Endothelial cell (in vitro differentiated cells): ENCODE measurements at places on chromosomes 6 and 20. TPM values are rescaled to one million over a fixed set of nuclear protein-coding genes. Genes with fewer than 3 reads are reported as not detected.

DNA sequence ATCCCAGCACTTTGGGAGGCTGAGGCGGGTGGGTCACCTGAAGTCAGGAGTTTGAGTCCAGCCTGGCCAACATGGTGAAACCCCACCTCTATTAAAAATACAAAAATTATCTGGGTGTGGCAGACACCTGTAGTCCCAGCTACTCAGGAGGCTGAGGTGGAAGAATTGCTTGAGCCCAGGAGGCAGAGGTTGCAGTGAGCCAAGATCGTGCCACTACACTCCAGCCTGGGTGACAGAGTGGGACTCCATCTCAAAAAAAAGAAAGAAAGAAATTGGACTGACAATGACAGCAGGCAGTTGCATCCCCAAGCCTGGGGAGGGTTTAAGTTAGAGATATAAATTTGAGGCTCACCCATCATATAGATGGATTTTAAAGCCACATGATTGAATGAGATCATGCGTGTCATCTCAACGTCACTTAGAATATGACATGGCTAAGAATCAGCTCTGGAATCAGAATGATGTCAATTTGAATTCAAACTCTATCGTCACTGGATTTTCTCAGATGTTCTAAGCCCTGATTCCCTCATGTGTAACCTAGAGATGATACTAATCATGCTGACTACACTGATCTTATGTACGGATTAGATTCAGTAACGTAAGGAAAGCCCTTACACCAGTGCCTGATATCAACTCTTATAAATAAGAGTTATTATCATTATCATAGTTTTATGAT lies 534.0 kb upstream of the JARID2 start:
- no peak for DNase-seq

GRCh38 chr6:41373919-41374617 lies 38.7 kb downstream of the NCR2 start:
- DNase-seq, result peak; percentile 21

GRCh38 chr20:18916886-18917750 lies 103.5 kb downstream of the SCP2D1 start:
- DNase-seq, result no peak

The CCN2 gene
- 12.0 TPM for total RNA-seq

DNA sequence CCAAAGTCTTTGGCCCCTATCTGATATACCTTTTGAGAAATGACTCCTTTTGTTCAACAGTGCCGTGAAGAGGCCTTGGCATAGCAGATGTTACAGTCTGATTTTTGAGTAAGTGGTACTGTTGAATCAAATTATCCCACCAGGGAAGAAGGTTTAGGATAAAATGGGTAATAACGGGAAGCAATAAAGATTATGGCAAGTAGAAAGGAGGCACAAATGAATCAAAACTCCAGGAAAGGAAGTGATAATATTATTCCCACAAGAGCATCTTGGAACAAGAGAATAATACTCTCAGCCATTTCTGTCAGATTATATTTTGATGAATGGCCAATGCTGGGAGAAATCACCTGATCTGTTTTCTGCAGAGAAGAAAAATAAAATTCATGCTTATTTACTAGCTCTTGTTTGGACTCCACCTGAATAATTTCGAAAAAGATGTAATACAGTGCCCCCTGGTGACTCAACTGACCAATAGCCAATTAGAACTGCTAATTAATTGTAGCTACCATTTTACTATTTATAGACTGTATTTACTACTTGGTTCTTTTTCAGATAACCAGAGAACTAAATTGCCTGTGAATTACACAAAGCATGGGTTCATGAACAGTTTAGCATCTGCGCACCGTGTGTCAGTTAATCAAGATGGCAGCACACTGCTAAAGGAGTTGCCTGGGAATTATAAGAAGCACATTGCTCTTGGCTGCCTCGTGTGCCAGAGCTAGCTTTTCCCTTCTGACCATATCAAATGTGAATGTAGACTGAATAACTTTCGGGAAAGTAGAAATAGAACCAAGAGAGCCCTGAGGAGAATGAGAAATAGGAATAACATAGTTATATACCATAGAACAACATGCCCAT lies 78.5 kb upstream of the TRDN start:
- peak; percentile 43 for DNase-seq

- DNase-seq, result no peak
Measured at GRCh38 chr20:63404129-63405085, 43.3 kb upstream of the CHRNA4 start.

- DNase-seq, result peak; percentile 25
Measured at GRCh38 chr6:3139090-3139903, 18.0 kb downstream of the TUBB2A start.

DNA sequence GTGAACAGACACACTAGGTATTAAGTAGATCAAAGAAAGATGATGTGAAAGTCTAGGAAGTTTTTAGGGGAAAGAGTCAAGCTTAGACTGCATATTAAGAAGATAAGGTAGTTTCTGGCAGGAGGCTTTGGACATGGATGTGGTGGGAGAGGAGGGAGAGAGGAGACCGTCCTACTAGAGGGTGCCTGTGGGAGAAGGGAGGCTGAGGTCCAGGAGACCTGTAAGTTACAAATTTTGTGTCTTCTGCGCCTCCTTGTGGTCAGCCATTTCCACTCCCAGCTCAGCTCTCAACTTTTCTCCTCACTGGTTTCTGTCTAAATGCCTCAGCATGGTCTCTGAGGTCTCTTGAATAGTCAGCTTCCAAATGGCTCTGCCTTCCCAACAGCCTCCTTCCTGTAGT lies 193.5 kb downstream of the UNC5CL start:
- peak; percentile 67 for DNase-seq

The SPACA1 gene
- not detected for total RNA-seq

GRCh38 chr6:75353644-75354043 lies 69.1 kb upstream of the TMEM30A start:
- DNase-seq, result no peak

The DEFB125 gene
- total RNA-seq, result not detected

DNA sequence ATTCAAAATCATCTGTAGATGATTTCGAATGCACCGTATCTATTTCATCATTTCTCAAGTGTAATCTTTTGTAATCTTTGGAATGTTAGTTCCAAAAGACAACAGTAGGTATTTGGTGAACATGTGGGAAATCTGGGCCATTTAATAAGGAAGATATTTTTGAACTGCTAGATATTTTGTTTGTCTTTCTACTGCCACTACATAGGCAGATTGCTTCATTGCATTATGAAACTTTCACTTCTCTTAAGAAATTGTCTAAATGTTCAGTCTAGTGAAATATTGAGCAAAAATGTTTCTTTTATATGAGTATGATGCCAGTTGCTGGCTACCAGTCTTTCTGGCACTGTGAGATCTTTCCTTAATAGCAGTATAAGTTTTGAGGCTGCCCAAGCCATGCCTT lies 527.8 kb upstream of the RNF217 start:
- no peak for DNase-seq

DNA sequence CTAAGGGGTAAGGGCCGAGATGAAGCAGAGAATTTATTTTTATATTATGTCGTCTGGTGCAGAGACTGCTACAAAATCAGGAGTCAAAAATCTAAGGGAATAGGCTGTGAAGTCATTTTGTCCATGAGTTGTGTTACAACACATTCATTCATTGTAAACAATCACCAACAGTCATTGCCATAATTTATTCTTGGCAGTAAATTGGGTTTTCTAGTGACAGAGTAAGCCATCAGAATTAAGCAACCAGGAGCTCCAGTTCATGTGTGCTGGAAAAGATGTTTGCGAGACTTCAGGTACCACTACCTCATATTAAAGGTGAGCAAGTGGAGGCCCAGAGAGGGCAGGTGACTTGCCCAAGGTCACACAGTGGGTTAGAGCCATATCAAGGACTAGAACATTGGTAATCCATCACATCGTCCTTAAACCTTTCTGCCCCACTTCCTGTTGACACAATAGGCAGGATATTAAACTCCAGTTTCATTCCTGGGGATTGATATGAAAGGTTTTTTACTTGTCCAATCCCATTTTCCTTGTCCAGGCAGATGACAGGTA lies 46.0 kb downstream of the E2F3 start:
- no peak for DNase-seq

The RPP40 gene
- 9.6 TPM for total RNA-seq

The CENPW gene
- total RNA-seq, result 34.0 TPM

- DNase-seq, result no peak
Measured at GRCh38 chr20:44025756-44026155, 111.1 kb downstream of the TOX2 start.

The SNX21 gene
- total RNA-seq, result 11.9 TPM

DNA sequence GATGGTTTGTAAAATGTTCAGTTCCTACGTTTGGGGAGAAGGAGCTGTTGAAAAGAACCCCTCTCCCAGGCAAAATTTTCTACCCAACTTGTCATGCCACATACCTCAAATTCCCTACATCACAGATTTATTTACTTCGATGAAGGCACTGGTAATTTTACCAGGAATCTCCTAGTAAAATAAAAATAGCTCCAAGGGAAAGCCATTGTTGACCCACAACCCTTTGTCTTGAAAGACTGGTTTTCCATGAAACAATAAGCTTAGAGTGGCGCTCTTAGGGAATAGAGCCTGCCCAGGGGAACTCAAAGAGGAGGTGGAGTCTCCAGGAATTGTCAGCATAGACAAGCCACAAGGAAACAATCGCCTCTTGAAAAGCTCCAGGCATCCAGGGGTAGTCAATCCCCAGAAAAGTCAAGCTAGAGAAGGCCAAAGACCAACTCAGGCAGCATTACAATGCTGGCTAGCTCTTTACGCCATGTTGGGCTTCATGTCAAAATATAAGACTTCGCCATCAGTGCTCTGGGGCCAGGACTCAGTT lies 99.2 kb upstream of the RREB1 start:
- DNase-seq, result no peak

- no peak for DNase-seq
Measured at GRCh38 chr6:167956983-167957492, 40.4 kb upstream of the KIF25 start.

GRCh38 chr6:150881911-150882481 lies 16.5 kb downstream of the MTHFD1L start:
- peak; percentile 40 for DNase-seq

DNA sequence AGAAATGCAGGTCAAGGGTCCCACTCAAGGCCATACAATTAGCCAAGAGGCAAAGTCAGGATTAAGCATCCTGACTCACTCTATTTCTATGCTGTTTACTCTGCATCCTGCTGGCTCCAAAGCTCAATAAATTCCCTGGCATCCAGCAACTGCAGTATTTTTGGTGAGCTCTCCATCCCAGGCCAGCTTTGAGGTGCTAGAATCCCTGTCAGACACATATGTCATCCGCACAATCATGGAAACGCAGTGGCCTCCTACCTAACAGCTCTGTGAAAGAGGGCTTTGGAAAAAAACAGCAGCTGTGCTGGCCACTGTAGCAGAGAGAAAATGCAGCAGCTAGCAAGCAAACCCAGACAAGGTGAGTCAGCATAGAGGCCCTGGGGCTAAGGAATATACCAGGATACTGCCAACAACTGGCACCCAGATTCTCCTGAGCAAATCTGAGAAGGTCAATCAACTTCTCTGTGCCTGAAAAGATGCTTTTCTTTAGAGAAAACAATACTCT lies 58.4 kb downstream of the ANKEF1 start:
- no peak for DNase-seq

The HAO1 gene
- total RNA-seq, result not detected

DNA sequence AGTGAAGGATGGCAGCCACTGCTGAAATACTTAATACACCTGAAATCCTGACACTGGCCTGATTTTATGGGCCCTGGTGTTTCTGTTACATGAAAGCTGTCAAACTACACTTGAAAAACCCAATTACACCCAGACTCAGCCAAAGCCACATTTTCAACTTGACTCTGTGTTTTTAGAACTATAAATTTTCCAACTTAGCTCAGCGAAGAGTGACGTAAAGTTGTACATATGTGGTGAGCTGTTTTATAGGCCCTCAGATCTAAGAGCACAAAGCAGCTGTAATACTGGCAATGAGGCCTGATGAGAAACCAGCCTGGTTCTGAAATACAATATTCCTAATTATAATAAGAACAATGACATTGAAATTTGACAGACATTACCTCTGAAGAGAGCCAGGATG lies 18.6 kb downstream of the SCML4 start:
- no peak for DNase-seq

The FAM83B gene
- total RNA-seq, result 1.1 TPM
